Stimulated activated CD8-positive, alpha-beta memory T cell treated with anti-CD3 and anti-CD28 coated beads, Interleukin-2, amount 100 ng/mL, for 48 hours (primary cell): ENCODE measurements at places on chromosomes 2 and 18.

DNA sequence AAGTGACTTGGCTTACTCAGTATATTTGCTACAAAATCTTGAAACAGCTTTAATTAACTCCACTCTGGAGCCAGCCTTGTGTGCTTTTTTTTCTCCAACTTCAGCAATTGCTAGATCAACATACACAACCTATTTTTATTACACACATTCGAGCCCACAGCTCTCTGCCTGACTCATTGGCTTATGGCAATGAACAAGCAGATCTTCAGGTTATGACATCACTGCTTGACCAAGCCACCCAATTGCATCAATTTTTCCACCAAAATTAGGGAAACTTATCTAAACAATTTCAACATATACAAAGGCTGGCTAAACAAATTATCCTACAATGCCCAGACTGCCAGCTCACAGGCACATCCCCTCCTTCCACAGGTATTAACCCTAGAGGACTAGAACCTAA, 39.6 kb upstream of the PDK1 start:
- DNase-seq = no peak

- DNase-seq = no peak
Measured at GRCh38 chr2:212387146-212387545, 151.5 kb downstream of the ERBB4 start.

DNA sequence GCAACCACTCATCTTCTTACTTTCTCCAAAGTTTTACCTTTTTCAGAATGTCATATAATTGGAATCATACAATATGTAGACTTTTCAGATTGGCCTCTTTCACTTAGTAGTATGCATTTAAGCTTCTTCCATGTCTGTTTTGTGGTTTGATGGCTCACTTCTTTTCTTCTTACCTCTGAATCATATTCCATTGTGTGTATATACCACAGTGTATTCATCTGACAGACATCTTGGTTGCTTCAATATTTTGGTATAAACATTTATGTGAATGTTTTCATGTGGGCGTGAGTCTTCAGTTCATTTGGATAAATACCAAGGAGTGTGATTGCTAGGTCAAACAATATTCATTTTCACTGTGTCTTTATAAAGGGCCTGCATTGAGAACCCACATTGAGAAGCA, 136.1 kb upstream of the NOSTRIN start:
- DNase-seq = no peak

DNA sequence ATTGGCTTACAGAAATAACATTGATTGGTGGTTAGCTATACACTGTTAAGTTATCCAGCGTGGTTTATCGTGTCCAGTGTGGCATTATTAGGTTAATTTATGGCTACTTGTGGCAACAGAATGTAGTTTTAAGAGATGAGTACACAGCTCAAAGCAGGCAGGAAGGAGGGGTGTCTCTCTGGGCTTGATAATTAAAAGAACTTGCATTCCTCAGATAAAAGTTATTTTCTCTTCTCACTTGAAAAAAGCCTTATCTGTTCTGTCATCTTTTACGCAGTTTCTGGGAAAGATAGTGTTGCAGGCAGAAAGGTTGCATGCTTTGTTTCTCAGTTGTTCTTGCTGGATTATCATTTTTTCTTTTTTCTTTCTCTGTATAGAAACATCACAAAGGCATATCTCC, 154.4 kb upstream of the COL3A1 start:
- no peak for DNase-seq

- no peak for DNase-seq
Measured at GRCh38 chr2:138364554-138365162, 136.9 kb upstream of the SPOPL start.

DNA sequence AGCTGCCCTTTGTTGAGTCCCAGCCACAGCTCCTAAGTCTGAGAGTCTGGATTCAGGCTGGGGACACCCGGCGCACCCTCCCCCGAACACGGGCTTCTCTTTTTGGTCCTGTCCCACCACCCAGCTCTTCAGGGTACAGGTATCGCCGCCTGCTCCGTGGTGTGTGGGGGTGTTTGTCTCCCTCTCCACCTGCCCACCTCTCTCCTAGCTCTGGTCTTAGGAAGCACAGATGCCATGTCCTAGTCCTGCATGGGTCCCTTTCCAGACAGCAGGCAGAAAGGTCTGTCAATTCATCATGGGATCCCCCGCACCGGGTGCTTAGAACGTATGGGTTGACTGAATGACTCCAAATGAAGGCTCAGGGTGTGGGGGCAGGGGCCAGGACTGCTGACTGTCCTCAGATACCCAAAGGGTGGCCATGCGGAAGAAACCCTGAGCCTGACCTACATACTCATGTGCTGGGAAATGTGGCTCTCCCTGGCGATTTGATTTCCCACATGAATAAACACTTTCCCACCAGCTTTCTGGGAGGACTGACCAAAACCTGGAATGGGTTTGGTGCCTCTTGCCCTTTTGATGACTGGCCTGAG, 156.8 kb downstream of the CELF4 start:
- DNase-seq = no peak

DNA sequence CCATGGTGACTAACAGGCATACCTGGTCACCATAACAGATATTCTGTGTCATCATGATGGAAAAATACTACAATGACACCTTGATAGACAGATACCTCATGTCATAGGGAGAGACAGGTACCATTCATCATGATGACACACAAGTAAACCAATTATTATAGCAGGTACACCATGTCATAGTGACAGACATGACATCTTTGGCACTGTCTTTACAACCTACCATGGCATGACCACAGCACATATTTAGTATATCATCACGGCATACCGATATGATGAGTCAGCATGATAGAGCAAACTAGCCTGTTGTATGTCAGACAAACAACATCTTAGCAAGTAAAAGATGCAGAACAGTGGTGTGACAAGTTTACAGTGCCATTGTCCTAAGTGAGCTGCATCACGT, 101.3 kb upstream of the KLHL29 start:
- no peak for DNase-seq

DNA sequence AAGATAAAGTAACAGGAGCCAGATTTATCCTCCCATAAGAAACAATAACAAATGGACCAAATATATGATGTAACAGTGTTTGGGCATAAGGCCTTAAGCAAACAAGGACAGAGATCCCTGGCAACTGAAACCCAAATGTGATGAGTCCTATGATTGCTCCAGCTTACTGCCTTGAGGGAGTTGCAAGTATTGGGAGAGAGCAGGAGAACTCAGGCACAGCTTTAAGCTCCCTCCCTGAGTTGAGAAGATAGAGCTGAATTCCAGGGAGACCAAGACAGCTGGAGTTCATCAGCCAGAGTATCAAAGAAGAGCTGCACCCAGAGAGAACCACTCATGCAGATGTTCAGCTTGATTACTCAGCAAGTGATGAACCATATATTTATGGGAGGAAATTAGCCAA, 814.5 kb upstream of the RAB6C start:
- no peak for DNase-seq

- DNase-seq = peak; percentile 22
Measured at GRCh38 chr2:85409845-85410583, at the start of gene CAPG. CAPG (minus strand) TSS chr2:85410366; CDS start chr2:85402145, 8,221 bp downstream.

DNA sequence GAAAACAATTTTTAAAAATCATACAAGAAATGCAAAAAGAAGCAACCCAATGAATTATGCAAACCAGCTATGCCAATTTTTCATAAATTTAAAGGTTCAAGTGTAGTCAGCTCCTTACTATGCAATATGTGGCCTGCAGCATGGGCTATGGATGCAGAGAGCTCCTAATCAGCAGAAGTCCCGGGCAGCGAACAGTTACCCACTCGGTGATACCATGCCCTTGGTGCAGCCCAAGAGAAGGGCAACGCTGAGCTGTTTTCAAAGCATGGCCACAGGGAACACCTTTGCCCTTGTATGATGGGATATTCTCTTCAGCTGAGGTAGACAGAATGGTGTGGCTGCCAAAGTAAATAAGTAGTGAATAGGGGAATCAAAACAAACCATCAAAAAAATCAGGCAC, 17.3 kb upstream of the ARL5A start:
- DNase-seq = no peak
